ENCODE measurements at places on chromosomes 4 and X.
A peak's percentile ranks its signal among the peaks of the same experiment; 100 is the strongest.

- no peak for DNase-seq
These were observed 32.1 kb downstream of the IRF2 start for GRCh38 chr4:184442314-184442635.

DNA sequence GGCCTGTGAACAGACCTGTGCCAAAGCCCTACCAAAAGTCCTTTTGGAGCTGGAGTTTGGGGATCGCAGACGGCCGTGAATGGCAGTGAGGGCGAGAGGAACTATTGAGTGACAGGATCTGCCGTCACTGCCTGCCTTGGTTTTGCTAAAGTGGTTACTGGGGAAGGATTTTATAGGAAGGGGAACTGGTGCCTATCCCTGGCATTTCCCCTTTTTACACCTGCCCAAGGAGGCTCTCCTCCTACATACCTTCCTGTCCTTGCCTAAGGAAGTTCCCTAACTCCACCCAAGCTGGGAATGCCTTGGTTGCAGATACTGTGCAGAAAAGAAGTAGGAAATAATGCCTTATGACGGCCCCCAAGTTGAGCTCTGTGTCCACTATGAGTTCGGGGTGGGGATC is 14.5 kb downstream of the LONRF3 start:
- DNase-seq, result no peak

DNA sequence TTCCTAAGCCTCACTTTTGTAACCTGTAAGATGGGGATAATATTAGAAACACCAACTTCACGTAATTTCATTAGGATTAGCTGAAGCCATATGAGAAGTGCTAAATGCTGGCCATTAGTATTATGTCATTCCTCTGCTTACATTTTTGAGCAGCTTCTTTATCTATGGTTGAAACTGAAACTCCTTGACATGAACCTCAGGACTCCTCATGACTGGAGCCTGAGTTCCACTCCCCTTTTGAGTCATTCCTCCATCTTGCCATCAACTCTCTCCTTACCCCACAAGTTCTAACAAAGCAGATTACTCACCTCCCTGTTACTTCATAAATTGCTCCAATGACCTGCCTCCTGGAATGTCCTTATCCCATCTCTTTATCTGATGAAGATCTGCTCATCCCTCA is 123.2 kb upstream of the KCNIP4 start:
- DNase-seq, result no peak

- no peak for DNase-seq
These were observed 44.9 kb downstream of the ANAPC4 start for GRCh38 chr4:25421816-25422525.

- DNase-seq, result no peak
These were observed 105.7 kb upstream of the PRPS2 start for GRCh38 chrX:12685541-12685940.

GRCh38 chrX:39442332-39442731 is 641.1 kb downstream of the MID1IP1 start:
- DNase-seq, result no peak

GRCh38 chr4:174009686-174010451 is 273.6 kb downstream of the FBXO8 start:
- no peak for DNase-seq

DNA sequence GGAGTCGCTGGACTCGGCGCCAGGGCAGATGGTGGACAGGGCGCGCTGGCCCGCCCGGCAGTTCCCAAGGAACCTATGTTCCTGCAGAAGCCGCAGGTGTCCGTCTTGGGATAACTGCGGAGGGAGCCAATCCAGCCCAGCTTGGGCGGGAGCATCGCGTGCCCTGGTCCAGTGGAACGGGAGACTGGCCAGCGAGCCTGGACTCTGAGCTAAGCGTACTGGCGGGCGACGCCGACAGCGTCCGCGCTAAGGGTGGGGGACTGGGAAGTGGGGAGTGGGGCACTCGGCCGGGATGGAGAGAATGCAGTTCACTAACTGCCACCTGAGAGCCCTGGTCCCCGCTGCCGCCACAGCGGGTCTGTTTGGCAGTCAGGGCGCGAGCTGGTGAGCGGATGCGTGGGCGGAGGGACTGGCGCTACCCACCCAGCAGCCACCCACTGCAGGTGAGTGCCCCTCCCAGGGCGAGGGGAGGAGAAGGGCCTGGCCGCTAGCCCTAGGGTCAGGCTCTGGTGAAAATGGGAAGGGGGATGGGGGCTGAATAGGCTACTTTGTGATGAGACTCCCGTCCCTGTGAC is 1.3 kb upstream of the MAMLD1 start:
- DNase-seq, result no peak

- DNase-seq, result no peak
These were observed 55.1 kb upstream of the PGAM4 start for GRCh38 chrX:78024349-78025059.

GRCh38 chr4:10958226-10958856 is 273.8 kb upstream of the CLNK start:
- no peak for DNase-seq

DNA sequence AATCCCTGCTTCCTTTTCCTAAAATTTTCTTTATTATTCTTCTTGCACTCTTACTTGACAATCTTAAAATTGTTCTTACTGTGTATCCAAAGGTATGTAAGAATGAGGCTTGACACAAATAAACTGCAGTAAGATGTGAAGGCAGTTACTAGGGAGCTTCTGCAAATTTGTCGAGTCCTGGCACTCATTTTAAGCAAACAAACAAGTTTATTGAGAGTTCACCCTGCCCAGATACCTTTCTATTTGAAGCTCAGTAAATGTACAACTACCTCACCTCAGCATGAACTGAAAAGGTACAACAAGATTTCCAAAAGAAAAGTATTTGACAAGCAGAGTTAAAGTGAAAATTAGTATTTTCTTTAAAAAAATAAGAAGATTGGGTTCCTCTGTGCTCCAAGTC is 13.3 kb upstream of the SYTL4 start:
- no peak for DNase-seq

DNA sequence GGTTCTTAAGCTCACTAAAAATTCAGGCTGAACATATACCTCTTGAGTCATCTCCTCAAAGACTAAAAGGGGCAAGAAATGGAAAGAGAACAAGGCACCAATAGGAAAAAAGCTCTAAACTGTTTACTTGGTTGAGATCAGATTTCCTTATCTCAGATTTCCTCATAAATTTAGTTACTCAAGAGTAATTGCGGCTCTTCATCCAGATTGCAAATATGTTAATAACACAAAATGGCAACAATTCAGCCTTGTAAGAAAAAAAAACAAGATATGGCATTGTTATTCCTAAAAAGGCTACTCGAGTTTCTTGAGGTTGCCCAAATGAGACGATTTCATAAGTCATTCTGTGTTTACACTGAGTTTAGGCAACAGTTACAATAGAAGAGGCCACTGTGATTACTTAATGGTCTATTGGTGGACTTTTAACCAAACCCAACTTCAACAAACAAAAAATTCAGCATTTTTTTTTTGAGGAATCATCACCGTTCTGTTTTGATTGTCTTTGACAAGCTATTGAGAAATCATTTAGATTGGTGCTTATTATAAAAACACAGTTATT is 97.9 kb upstream of the PDHA1 start:
- no peak for DNase-seq

GRCh38 chr4:144970597-144970996 is 127.4 kb downstream of the ANAPC10 start:
- DNase-seq, result no peak

- no peak for DNase-seq
These were observed 42.9 kb downstream of the ACSL1 start for GRCh38 chr4:184782731-184783373.

- DNase-seq, result no peak
These were observed 7.1 kb downstream of the TBX22 start for GRCh38 chrX:80021621-80022020.

DNA sequence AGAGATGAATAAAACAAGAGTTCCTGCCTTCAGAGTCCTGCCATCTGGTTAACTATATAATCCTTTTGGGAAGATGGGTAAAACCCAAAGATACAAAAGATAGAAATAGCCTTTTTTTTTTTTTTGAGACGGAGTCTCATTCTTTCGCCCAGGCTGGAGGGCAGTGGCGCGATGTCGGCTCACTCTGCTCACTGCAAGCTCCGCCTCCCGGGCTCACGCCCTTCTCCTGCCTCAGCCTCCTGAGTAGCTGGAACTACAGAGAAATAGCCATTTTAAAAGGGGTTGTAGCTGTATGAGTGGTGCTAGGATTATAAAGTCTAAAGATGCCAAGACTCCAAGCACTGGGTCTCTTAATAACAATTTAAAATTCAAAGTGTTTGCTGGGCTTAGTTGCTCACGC is 97.2 kb downstream of the KDR start:
- DNase-seq, result no peak

DNA sequence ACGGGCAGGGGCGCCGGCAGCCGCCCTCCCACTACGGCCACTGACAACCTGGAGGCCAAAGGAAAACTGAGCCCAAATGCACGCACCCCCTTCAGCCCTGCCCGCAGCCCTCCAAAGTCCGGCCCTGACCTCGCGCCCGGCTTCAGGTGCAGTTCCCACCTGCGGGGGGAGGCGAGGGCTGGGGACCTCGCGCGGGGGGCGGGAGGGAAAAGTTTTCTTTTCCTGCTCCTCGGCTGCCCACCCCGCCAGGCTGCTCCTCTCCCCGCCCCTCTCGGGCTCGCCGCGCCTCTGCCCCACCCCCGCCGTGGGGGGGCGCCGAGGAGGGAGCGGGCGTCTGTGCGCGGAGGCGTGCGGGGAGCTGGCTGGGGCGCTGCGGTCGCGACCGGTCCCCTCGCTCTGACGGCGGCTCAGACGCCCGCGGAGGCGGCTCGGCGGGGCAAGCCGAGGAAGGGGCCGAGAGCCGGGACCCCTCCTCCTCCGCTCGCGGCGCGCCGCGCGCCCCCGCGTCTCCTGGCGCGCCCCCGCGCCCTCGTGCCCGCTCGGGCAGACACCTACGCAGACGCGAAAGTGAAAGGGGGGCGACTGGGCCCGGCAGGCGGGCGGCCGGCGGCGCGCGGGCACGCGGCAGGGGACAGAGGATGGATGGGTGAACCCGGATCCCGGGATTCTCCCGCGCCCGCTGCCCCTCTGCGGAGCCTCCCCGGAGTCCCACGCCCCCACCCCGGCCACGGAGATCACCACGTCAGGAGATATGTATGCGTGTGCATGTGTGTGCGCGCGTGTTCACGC is 3.1 kb upstream of the NR3C2 start:
- DNase-seq, result no peak

DNA sequence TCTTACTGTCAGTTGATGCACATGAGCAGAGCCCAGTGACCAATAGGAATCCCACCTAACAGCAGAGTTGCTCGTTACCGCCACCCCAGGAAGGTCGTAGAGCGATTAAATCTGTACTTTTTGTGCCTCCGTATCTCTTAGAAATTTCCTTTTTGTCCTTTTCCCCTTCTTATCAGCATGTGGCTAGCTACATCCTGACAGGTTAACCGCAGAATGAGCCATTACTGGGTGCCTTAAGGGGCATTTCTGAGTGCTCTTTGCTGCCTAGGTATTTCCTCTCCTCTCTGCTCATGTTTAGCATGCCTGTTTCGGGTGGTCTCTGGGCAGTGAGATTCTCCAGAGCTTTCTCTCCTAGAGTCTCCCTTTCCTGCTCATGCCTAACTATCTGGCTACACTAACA is 530.5 kb downstream of the FAM133A start:
- DNase-seq, result no peak

- DNase-seq, result no peak
These were observed 12.4 kb downstream of the MED14 start for GRCh38 chrX:40722930-40723329.

GRCh38 chrX:106484233-106484632 is 127.5 kb upstream of the RADX start:
- DNase-seq, result no peak

- DNase-seq, result peak; percentile 34
These were observed 111.2 kb upstream of the PLS3 start for GRCh38 chrX:115449742-115450141.

DNA sequence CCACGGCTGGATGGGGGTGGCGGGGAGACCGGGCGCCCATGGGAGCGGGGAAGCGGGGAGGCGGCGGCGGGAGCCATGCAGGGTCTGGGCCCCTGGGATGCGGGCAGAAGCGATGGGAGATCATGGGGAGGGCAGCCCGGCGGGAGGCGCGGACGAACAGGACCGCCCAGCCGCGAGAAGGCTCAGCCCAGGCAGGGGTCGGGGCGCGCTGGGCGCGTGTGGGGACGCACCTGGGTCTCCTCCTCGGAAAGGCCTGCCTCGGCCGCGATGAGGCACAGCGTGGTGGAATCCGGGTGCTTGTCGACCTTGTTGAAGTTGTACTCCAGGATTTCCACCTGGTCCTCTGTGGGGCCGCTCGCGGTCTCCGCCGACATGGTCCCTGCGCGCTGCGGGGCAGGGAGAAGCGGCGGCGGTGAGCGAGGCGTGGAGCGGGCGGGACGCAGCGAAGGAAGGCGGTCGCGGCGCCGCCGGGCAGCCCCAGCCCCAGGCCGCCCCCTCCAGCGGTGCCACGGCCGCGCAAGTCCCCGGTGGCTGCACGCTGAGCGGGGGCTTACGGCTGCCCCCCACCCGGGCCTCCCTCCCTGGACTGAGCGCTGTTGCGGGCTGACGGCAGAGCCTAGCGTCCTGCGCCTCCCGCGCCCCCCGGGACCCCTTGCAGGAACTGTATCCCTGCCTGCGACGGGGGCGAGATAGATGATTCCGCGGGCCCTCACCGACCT is 25.3 kb downstream of the HOPX start:
- no peak for DNase-seq

DNA sequence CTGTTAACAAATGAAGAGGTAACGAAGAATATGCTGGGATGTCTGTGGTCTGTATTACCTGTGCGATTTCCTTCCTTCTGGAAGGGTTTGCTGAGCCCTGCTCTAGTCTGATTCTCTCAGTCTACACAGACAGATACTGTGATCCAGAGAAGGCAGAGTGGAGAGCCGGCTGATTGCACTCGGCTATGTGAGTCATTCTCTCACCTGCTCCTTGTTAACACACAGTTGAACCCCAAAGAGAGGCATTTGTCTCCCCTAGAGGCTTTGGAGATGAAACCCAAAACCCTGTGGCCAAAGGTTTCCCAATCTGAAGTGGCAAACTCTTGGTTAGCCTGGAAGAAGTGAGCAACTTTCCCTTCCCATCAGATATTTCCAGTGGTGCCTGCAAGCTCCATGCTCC is 78.1 kb upstream of the GPC4 start:
- no peak for DNase-seq

- no peak for DNase-seq
These were observed 583 bp downstream of the GABRE start for GRCh38 chrX:151973851-151974335.

GRCh38 chrX:95612350-95612749 is 1072.3 kb upstream of the DIAPH2 start:
- no peak for DNase-seq

Data from glomerular endothelial cell (primary cell).